ENCODE measurements at places on chromosomes 2 and 18.
A peak's percentile ranks its signal among the peaks of the same experiment; 100 is the strongest.

DNA sequence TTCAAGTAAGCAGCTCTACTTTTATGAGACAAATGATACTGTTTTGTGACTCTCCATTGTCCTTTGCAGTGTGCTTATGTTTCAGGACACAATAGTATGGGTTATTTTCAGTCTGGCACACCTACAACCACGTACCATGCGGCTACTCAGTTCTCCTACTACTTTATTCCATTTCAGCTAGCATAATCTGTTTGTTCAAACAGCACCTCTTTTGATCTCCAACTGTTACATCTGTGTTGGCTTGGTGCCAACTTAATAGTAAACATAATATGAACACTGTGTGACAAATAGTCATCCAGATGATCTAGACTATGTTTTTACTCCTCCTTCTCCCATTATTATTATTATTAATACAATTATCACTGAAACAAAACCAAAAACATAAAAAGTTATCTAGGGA, 40.5 kb downstream of the MYO3B start:
- DNase-seq: no peak

DNA sequence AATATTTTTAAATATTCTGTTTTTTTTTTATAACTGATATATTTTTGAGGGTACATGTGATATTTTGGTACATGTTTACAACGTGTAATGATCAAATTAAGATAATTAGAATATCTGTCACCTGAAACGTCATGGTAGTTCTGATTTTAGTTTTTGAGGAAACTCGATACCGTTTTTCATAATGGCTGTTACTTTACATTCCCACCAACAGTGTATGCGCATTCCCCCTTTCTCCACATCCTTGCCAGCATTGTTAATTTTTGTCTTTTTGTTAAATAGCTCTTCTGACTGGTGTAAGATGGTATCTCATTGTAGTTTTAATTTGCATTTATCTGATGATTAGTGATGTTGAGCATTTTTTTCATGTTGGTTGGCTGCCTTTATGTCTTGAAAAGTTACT, 206.8 kb upstream of the STON1 start:
- DNase-seq: no peak

DNA sequence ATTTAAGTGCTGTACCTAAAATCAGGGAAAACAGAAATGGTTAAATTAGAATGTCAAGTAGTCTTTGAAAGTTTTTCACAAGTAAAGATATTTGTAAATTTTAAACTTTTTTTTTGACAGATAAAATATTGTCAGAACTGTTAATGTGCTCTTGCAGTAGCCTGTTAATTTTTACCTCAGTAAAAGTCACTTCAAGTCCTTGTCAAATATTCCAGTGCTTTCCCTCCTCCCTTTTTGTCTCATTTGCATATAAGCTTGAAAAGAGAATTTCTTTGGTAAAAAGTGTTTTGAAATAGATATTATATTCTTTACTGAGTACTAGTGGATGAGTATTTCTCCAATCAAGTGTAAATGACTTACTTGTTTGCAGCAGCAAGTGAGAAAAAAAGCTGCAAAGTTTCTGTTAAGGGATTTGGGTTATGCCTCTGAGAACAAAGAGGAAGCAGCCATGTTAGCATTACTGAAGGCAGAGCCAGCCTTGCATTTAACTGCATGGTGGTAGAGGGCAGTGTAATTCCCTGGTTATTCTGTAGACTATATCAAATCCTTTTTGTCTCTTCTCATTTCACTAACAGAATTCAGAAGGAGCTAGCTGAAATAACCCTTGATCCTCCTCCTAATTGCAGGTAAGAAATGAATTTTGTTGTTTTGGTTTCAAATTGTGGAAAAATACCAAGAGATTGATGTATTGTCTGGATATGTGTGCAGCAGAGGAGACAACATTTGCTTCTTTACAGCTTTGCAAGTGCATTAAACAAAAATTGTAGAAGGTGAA, 3.2 kb downstream of the UBE2E3 start:
- peak; percentile 52 for DNase-seq

GRCh38 chr2:31987454-31988220, 23.2 kb downstream of the MEMO1 start:
- DNase-seq: no peak

DNA sequence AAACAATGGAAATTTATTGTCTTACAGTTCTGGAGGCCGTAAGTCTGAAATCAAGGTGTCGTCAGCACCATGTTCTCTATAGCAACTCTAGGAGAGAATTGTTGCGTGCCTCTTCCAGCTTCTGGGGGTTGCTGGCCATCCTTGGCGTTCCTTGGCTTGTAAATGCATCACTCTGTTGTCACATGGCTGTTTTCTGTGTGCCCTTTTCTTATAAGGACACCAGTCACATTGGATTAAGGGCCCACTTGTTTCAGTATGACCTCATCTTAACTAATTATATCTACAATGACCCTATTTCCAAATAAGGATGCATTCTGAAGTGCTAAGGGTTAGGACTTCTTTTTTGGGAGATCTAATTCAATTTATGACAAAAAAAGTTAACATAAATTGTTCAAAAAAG, 1.4 kb upstream of the PLEK start:
- no peak for DNase-seq

DNA sequence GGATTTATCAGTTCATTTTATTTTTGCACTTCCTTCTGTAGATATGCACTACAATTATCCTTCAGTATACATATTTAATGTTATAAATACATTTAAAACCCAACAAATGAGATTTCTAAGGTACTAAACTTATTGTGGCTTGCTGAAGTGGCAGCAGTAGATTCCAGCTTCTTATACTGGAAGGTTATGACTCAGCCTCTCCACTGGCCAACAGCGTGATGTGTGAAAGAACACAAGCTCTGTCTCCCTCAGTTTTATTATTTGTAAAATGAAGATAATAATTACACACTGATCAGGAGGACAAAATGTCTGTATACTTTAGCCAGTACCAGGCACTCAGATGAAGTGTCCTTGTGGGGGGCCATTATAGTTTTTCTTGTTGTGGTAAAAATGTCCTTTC, 1147.1 kb downstream of the CNTNAP5 start:
- DNase-seq: no peak

DNA sequence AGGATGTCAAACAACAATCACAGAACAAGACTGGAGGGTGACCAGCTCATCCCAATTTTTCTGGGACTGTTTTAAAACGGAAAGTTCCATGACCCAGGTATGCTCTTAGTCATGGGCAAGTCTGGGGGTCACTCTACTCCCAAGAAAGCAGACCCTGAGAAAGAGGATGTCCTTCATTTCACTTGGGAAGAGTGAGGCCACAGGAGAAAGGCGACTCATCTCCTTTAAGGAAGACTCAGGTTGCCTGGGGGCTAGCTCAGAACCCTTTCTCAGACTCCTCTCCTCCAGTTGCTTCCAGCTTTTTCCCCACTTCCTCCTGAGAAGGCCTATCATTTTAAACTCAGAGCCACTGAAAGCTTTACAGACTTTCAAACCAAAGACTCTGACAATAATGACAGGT, 9.3 kb downstream of the RNF152 start:
- DNase-seq: no peak

GRCh38 chr2:7950035-7950612, 731.7 kb upstream of the ID2 start:
- no peak for DNase-seq

GRCh38 chr2:192513575-192513974, 318.8 kb upstream of the TMEFF2 start:
- DNase-seq: no peak

- no peak for DNase-seq
Observed at GRCh38 chr18:3620146-3621119, 170.5 kb downstream of the TGIF1 start.
